Testis (tissue), 5 donors: ENCODE measurements at places on chromosomes 5 and 9.

DNA sequence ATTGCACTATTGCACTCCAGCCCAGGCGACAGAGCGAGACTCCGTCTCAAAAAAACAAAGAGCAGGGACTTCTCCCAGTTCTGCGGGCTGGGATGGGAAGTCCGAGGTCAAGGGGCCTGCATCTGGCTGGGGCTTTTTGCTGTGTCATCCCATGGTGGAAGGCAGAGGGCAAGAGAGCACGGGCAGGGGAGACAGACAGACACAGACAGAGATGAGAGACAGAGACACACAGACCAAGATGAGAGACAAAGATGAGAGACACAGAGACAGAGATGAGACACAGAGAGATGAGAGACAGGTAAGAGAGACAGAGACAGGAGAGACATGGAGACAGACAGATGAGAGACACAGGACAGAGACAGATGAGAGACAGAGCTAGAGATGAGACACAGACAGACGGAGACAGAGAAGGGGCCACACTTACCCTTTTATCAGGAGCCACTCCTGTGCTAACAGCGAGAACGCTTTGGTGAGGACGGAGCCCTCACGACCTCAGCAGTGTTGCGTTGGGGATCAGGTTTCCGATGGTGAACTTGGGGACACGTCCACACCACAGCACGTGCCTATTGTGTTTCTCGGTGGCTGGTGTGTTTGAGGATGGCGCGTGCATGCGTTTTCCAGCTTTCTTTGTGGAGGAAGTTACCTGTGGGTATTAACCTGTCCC lies 8.9 kb upstream of the TOR4A start:
- no peak for DNase-seq

GRCh38 chr9:18705796-18706392 lies 231.9 kb downstream of the ADAMTSL1 start:
- DNase-seq, result no peak

DNA sequence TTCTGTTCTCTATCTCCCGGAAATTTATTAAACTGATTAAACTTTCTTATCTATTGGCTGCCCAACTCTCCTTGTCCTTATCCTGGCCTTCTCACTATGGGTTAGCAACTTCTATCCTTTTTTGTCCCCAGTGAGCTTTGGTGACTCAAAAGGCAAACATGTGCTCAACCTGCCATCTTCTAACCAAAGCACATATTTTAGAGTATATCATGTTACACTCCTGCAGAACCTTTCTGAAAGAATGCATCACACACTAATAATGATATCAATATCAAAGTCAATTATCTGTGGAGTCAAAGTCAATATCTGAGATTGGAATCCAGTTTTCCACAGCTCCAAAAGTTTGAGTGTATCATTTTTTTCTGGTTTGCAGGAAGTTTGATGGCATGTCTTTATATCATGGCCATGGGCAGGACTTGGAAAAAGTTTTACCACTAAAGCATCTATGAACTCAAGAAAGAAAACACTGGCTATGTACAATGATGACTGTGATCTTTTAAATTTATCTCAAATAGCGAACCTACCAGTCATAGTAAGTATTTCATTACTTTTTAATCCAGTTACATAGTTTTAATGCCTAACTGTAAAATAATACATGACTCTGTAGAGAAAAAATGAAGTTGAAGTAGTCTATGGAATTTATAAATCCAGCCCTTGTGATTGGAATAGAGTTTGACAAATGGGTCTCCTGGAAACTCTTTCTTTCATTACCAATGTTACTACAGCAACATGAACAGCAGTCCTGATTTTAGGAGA lies 166.8 kb downstream of the DROSHA start:
- no peak for DNase-seq

DNA sequence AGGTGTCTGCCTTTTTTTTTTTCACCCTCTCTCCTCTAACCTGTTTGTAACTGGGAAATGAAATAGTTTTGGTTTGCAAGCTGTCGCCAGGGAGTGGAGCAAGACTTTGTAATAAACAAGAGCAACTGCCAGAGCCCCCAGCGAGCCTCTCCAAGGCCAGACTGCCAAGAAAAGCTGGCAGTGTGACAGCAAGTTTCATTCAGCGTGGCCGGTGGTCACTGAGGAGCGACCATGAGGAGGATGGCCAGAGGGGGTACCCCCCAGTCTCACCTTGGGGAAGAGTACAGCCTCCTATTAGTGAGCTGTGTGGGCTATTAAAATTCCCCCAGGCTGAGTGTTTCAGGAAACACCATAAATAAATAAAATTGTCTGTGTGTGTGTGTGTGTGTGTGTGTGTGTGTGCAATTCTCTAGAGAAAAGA lies 49.9 kb downstream of the ZFAND5 start:
- peak; percentile 68 for DNase-seq

GRCh38 chr5:79255786-79256557 lies 20.0 kb downstream of the JMY start:
- peak; percentile 46 for DNase-seq

DNA sequence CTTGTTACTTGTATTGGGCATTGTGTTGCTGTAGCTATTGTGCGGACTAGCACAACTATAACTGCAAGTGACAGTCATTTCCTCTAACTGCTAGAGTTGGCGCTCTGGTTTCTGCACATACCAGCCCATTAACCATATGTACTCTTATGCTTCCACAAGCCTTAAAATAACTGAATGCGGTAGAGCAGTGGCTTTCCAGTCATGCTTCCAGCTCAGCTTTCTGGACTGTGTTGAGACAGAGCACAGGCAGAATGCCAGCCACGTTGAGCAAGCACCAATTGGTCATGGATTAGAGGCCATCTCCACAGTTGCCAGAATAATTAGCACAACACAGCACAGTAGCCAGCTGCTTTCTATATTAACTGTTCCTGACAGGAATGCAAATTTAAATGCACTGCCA lies 12.2 kb downstream of the INVS start:
- DNase-seq, result peak; percentile 77

GRCh38 chr5:83360573-83360972 lies 111.0 kb upstream of the VCAN start:
- no peak for DNase-seq

GRCh38 chr5:131264451-131265099 lies 722 bp downstream of the CDC42SE2 start:
- peak; percentile 54 for DNase-seq
